ENCODE measurements at places on chromosomes 3 and 15.

DNA sequence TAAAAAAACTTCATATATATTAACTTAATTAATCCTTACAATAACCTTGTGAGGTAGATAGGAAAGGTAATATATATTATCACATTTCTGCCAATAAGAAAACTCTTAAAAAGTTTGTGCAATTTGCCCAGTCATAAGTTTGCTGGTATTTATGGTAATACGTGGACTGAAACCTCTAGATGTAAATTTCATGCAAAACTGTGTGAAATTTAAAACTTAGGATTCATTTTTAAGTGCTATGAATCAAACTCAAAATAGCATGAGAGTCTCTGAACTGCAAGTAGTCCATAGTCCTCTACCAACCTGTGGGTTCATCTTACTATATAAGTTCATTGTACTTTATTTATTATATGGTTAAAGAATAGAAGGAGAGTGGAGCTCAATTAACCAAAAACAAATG, 56.4 kb downstream of the ZBTB20 start:
- DNase-seq: no peak

- DNase-seq: no peak
Observed at GRCh38 chr3:37994639-37994972, 4.0 kb downstream of the VILL start.

- DNase-seq: no peak
Observed at GRCh38 chr3:190399677-190400076, 11.7 kb downstream of the CLDN16 start.

DNA sequence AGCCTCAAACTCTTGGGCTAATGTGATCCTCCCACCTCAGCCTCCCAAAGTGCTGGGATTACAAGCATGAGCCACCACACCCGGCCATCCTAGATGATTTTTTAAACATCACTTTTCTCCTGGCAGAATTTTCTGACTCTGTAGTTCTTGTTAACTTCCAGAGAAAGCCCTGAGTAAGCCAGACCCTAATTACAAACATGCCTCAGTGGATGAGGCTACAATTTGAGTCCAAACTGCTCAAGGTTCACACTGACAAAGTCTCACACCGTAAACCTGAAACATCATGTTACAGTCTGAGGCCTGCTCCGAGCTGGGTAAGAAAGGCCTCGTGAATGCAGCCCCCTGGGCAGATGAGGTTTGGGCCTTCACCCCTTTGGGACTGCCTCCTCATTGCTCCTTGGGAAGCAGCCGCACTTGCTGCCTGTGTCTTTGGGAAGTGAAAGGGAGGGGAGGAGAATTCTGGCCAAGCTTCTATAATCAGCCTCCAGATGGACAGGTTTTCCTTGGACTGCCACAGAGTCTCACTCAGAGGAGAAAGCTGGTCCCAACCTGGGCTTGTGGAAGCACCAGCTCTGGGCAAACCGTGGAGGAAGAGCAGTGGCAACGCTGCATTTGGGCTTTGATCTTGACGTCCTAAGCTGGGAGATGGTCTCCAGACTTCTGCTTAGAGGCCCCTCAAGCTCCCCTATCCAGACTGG, 46.0 kb downstream of the CA12 start:
- no peak for DNase-seq

DNA sequence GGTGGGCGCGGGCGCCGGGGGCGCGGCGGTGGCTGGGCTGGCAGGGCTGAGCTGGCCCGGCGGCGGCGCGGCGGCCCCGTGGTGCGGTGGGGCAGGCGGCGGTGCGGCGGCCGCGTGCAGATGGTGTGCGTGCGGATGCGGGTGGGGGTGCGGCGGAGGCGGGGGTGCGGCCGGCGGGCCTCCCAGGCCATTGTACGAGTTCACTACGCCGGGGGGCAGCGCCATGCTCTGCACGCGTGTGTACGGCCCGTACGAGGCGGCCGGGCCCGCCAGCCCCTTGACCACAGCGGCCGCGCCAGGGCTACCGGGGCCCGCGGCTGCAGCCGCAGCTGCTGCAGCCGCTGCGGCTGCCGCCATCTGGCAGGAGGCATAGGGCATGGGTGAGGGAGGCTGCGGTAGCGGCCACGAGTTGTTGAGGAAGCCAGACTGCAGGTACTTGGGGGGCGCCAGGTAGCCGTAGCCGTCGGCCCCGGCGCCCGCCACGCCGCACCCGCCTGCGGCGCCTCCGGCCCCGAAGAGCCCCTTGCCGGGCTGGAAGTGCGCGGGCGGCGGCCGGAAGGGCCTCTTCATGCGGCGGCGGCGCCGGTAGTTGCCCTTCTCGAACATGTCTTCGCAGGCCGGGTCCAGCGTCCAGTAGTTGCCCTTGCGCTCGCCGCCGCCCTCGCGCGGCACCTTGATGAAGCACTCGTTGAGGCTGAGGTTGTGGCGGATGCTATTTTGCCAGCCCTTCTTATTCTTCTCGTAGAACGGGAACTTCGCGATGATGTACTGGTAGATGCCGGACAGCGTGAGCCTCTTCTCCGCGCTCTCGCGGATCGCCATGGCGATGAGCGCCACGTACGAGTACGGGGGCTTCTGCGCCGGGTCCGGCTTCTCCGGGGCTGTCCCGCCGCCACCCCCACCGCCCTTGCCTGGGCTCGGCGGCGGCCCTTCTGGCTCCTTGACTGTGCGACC, 951 bp downstream of the FOXL2 start:
- no peak for DNase-seq

GRCh38 chr3:10160925-10161324, 3.8 kb upstream of the IRAK2 start:
- no peak for DNase-seq

- no peak for DNase-seq
Observed at GRCh38 chr3:168876346-168877035, 780.8 kb upstream of the GOLIM4 start.

DNA sequence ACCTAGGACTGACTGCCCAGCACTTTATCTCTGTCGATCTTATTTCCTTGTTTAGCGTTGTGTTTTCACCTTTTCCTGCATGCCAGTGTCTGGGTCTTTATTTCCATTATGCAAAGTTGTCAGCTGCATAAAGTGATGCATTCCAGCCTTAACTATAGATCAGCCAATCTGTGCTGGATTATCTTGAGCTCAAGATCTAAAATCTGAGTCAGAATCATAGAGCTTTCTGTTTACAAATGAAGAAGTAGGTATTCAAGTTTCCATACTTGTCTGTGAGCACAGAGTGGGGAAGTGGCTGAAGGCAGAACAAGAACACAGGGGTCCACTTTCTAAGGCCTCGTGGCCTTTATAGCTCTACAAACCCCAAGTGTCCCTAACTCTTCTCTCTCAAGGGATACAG, 82.4 kb upstream of the PLCL2 start:
- DNase-seq: no peak
